Caki2 (cell line): ENCODE measurements at places on chromosomes 2 and 18. TPM values are rescaled to one million over a fixed set of nuclear protein-coding genes. Genes with fewer than 3 reads are reported as not detected.

ATP9B gene
- 60.4 and 64.0 TPM in 2 replicates for total RNA-seq

DNA sequence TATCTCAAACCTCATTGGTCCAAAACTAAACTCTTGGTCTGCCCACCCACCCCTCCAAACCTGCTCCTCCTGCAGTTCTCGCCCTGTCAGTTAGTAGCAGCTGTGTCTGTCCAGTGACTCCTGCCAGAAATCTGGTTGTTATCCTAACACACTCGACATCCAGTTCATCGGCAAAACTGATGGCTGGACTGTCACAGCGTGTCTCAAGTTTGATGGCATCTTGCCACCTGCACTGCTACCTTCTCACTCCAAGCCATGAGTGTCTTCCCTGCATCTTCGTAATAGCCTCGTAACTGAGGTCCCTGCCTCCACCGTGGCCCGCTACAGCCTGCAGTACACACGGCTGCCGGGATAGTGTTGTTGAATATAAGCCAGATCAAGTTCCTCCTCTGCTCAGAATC lies 470.1 kb upstream of the RAB12 start:
- DNase-seq, result no peak

DNA sequence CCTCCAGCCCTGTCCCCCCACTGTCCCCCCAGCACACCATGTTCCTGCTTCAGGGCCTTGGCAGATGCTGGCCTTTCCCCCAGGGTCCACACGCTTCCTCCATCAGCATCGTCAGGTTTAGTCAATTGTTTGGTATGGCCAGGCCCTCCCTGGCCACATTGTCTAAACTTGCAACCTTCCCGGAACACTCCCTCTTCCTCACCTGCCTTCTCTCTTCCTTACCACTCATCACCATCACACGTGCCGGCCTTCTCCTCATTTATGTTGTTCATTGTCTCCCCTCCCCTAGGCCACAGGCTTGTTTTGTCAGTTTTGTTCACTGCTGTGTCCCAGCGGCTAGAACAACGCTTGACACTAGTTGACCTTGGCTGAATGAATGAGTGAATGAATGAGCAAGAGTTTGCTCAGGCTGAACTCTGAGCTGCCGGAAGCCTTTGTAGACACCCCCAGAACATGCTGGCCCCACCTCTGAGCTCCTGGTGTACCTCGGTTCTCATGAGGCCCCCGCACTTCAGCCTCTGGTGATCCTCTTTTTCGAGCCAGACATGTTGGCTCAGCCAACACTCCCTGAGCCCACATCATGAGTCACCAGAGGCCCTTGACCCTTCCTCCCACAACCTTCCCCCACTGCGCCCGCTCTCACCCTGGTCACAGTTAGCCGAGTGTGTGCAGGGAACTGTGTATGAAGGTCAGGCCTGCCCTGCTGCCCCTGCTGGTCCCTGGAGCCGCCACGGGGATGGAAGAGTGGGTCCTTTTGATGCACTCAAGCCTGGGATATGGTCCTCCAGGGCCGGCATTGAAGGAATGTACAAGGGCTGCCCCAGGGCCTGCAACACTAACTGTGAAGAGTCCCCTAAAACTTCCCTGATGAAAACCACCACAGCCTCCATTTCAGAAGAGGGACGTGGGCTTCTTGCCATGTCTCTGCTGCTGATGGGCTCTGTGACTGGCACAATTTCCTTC lies 57.5 kb downstream of the HS1BP3 start:
- peak; percentile 93 for DNase-seq

CCDC68 gene
- total RNA-seq, result 0.27 and 0.43 TPM in 2 replicates

UGT1A1 gene
- 6.9 and 10.4 TPM in 2 replicates for total RNA-seq

DYSF gene
- total RNA-seq, result not detected in 2 replicates

EVX2 gene
- not detected in 2 replicates for total RNA-seq

DNA sequence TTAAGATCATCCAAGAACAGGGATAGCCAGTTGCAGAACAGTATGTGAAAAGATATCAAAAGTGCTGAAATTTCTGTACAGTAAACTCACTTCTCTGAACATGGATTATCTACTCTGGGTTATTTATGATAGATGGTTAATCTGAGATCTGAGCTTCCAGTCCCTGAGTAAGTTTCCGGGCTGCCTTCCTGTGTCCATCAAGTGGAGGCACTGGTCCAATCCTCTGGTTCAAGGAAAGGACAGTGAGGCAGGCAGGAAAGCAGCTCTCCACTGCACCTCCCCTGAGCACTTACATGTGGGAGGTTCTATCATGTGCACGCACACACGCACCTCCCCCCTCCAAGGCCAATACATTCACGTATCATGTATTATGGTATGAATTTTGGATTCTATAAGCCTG lies 32.5 kb downstream of the GPR45 start:
- DNase-seq, result no peak

CYTIP gene
- total RNA-seq, result 0.07 TPM in 1 of 2 replicates, not detected in the other

GRCh38 chr18:48079885-48080284 lies 149.4 kb upstream of the SMAD2 start:
- DNase-seq, result no peak

DNA sequence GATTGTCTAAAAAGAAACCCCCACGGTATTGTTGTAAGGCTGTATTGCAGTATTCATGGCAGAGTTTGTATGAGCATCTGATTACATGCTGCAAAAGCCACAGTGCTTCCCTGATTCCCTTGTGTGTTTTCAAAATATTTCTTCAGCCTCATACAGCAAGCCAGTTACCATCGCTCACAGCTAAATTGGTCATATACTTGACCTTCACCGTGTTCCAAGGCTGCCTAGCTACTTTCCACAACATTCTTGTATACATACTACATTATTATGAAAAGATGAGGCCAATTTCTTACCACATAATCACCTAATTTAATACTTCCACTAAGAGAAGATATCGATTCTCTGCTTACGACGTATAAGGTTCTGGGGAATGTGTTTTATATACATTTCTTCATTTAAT lies 576.3 kb upstream of the CNTNAP5 start:
- DNase-seq, result no peak

- DNase-seq, result no peak
These were observed 157.9 kb downstream of the ANKRD44 start for GRCh38 chr2:197152451-197153228.

DNA sequence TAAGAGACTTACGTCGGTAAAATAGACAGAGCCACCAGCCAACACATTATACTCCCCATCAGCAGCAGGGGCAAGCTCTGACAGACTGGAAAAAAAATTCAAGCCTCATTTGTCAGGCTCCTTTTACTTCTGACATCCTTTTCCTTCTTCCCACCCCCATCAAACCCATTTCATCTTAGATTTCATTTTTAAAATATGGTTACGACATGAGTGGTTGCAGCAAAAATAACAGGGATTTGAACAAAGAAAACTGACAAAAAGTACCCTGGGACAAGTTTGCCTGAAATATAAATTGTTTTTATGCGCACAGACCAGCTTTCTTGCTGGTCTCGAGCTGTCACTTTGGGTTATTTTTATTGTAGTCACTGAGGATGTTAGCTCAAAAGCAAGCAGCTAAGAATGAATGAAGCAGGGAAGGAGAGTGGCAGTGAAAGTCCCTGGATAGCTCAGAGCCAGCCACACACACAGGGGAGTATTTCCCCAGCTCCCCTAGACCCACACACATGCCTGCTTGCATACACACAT lies 30.7 kb upstream of the LINC00305 start:
- no peak for DNase-seq

GRCh38 chr2:105470979-105471378 lies 72.1 kb upstream of the FHL2 start:
- no peak for DNase-seq

DNA sequence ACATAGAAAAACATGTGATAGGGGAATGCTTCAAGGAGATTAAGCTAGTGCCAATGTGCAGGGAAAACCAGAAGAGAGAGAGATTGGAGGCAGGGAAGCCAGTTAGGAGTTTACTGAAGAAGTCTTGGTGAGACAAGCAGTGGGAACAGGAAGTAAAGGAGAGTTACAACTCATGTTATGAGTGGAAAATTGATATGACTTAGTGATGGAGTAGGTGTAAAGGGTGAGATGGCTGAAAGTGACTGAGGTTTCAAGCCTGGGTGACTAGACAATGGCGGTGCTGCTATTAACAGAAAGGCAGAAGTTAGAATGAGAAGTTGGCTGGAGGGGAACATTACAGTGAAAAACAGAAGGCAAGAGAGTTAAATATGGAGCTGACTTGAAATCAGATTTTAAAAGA lies 16.5 kb downstream of the DOK1 start:
- no peak for DNase-seq

DNA sequence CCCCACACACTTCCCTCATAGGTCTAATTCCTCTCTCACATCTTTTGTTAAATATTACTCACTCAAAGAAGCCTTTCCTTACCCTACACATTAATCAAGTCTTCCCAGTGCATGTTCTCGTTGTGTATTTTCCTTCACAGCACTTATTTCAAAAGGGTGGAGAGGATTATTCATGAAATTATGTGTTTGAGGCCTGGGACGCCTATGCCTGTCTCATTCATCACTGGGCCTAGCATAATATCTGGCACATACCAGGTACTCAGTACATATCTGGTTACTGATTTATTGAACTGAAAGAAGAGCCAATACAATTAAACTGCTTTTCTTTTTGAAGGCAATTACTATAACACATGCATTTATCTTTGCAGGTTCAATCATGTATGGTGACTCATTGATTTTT lies 15.1 kb upstream of the MALL start:
- no peak for DNase-seq

GRCh38 chr18:23353459-23353858 lies 99.6 kb upstream of the RIOK3 start:
- no peak for DNase-seq

DNA sequence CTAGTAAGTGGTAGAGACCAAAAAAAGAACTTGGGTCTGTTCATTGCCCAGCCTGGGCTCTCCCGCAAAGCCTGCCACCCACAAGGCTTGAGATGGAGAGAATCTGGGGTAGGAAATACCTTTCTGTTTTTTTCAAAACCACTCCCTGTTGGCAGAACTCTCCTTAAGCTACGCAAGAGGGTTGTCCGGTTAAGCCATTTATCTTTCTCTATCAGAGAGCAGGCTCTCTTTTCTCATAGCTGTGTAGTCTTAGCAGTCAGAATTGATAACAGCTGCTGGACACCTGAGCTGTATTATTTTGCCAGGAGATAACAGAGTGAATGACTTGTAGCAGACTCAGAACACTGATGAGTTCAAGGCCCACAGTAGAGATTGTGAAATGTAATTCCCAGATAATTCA lies 1088.1 kb downstream of the TSN start:
- DNase-seq, result no peak

DNA sequence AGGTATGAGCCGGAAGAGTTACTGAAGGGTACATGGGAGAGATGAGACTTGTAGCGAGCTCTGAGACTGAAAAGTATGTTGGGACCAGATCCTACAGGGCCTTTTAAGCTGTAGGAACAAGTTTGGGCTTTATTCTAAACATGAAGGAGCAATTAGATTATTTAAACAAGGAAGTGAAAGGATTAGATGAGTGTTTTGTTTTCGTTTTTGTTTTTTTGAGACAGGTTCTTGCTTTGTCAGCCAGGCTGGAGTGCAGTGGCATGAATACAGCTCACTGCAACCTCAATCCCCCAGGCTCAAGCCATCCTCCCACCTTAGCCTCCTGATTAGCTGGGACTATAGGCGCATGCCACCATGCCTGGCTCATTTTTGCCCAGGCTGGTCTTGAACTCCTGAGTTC lies 110.7 kb downstream of the C1D start:
- DNase-seq, result no peak

DNA sequence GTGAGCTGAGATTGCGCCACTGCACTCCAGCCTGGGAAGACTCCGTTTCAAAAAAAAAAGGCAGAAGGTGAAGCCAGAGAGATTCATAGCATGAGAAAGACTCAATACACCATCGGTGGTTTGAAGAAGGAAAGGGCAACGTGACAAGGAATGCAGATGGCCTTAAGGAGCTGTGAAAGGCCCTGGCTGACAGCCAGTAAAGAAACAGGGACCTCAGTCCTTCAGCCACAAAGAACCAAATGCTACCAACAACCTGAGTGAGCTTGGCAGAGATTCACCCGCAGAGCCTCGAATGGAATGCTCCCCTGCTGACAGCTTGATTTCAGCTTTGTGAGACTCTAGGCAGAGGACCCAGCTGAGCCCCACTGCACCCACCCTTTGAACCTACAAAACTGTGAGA lies 154.9 kb upstream of the NDUFV2 start:
- DNase-seq, result no peak

DNA sequence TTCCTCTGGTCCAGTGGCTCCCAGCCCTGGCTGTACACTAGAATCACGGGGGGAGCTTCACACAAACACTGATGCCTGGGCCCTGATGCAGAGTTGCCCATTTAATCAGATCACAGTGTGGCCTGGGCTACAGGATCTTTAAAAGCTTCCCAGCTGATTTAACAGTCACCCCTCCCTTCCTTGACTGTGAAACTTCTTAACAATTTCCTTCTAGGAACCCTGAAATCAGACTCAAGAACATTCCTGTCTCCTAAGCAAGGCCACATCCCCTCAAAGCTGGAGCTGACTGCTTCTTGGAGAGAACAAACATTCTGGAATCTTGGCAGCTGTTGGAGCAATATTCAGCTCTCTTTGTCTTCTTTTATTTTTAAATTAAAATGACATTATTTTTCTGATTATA lies 88.7 kb downstream of the ADD2 start:
- DNase-seq, result no peak

REG3A gene
- not detected in 2 replicates for total RNA-seq

GRCh38 chr2:226979004-226979403 lies 143.2 kb downstream of the RHBDD1 start:
- no peak for DNase-seq
